ENCODE measurements at places on chromosomes 2 and 18. TPM values are rescaled to one million over a fixed set of nuclear protein-coding genes. Genes with fewer than 3 reads are reported as not detected.

STAT4 gene
- 18.2 TPM for total RNA-seq

- no peak for DNase-seq
- H3K4me1 ChIP-seq = no peaks in the 10 kb centered on the region
- no peak overlapping the region for H3K27ac ChIP-seq
- H3K27me3 ChIP-seq = no peaks in the 10 kb centered on the region
Measured at GRCh38 chr18:69622961-69623360, 222.3 kb downstream of the DOK6 start.

- no peaks in the 10 kb centered on the region for H3K36me3 ChIP-seq
- DNase-seq = no peak
- no peaks in the 10 kb centered on the region for H3K4me1 ChIP-seq
- H3K27ac ChIP-seq = no peak overlapping the region
Measured at GRCh38 chr2:37827911-37828511, 97.1 kb upstream of the RMDN2 start.

GRCh38 chr2:40165509-40165844 is 286.4 kb downstream of the SLC8A1 start:
- no peaks in the 10 kb centered on the region for H3K4me1 ChIP-seq
- H3K4me3 ChIP-seq = no peak overlapping the region
- H3K27ac ChIP-seq = no peak overlapping the region
- H3K36me3 ChIP-seq = no peaks in the 10 kb centered on the region

DNA sequence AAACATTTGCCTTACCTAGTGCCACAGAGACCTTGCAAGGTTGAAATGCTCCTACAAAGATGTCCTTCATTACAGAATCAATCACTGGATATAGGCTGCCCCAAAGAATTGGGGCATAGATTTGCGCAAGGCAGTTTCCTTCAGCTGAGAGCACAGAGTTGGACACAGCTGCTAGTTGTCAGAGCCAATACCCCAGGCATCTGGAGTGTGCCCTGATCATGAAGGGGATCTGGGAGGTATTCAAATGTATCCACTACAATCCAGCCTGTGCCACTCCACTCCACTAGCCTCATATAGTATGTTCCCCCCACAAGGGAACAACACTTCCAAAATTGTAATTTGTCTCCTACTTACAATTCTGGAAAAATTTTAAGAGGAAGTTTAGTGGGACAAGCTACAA is 62.3 kb upstream of the ITPRID2 start:
- H3K4me3 ChIP-seq = no peak overlapping the region
- no peak for DNase-seq
- no peaks in the 10 kb centered on the region for H3K36me3 ChIP-seq
- H3K27ac ChIP-seq = no peak overlapping the region
- H3K4me1 ChIP-seq = no peaks in the 10 kb centered on the region

Measured in Peyer's patch (tissue), 4 donors.